ENCODE measurements at places on chromosomes 5 and 9.

GRCh38 chr5:3330442-3330841, 265.2 kb upstream of the IRX1 start:
- DNase-seq = no peak

- no peak for DNase-seq
Measured at GRCh38 chr5:41797662-41798061, 72.6 kb downstream of the OXCT1 start.

GRCh38 chr9:72695365-72695764, 174.0 kb downstream of the TMC1 start:
- DNase-seq = no peak

DNA sequence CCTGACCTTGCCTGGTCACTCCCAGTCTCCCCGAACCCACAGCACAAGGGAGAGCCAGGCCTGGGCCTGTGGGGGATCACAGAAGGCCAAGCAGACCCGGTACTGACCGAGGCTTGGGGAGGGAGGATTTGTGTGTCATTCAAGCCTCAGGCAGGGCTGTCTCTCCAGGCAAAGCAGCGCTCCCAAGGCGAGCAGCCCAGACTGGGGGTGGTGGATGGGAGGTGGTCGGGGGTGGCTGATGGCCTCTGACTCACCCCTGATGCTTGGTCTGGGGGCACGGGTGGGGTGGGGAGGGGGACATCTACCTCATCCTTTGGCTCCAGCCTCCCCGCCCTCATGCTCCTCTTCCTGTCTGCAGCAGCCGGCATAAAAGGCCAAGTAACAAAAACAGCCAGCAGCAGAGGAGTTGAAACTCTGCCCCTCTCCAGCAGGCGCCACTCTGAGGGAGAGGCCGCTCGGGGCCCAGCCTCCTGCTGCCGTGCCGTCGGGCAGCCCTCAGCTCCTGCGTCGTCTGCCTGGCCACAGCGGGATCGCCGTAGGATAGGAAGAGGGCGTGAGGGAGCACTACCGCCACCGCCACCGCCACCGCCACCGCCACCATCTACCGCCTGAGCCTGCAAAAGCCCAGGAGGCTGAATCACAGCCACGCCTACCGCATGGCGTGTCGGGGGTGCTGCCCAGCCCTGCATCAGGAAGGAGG, 166.0 kb downstream of the OLFM1 start:
- no peak for DNase-seq
